Naive thymus-derived CD4-positive, alpha-beta T cell (primary cell): ENCODE measurements at places on chromosomes 2 and 18. TPM values are rescaled to one million over a fixed set of nuclear protein-coding genes. Genes with fewer than 3 reads are reported as not detected.

DNA sequence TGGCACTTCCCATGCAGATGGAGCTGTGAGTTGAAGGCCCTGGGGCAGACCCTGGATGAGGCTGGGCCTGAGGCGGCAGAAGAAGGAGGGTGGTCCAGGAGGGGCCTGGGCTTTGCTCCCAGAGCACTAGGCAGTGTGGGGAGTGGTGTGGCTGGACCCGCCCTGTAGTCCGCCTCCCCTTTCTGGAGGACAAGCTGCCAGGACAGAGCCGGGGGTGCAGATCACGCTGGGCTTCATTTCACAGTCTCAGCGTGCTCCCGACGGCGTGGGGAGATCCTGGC, 49.8 kb downstream of the PTGR3 start:
- no peaks in the 10 kb centered on the region for H3K4me1 ChIP-seq
- no peaks in the 10 kb centered on the region for H3K36me3 ChIP-seq
- H3K4me3 ChIP-seq = no peak overlapping the region
- DNase-seq = no peak
- H3K27me3 ChIP-seq = no peaks in the 10 kb centered on the region
- no peak overlapping the region for H3K27ac ChIP-seq

DNA sequence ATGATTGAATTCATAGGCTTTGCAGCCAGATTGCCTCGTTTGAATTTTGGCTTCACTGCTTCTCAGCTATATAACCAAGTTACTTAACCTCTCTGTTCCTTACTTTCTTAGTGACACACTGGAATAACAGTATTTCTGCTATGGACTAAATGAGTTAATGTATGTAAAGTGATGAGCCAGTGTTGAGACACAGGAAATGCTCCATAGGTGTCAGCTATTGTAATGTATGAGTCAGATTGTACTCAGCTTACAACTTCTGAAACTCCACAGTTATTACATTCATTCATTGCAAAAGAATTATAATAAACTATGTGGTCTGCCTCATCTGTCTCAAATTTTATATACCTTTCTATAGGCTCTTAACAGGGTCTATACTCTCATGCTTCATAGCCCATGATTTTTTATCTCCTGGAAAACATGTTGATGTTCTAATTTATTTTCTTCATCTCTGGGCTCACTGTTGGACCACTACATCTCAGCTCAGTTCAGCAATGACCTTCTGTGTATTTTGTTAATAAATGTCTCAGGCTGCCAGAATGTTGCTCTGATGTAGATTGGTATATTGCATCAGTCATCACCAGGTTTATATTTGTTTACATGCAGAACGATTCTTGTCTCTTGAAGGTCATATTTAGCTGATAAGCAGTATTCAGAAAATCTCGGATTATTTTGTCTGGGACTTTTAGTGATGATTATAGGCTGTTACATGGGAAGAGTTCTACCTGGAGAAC, 76.2 kb downstream of the MAP3K20 start:
- no peak overlapping the region for H3K27ac ChIP-seq
- H3K4me1 ChIP-seq = no peaks in the 10 kb centered on the region
- no peaks in the 10 kb centered on the region for H3K27me3 ChIP-seq
- DNase-seq = no peak

- no peaks in the 10 kb centered on the region for H3K27me3 ChIP-seq
- no peak overlapping the region for H3K27ac ChIP-seq
- H3K36me3 ChIP-seq = no peaks in the 10 kb centered on the region
Observed at GRCh38 chr18:10234281-10234680, 220.2 kb upstream of the APCDD1 start.

GRCh38 chr2:8538531-8538930, 143.3 kb upstream of the ID2 start:
- no peak overlapping the region for H3K27ac ChIP-seq
- no peak overlapping the region for H3K4me3 ChIP-seq
- DNase-seq = no peak
- H3K36me3 ChIP-seq = no peaks in the 10 kb centered on the region

DNA sequence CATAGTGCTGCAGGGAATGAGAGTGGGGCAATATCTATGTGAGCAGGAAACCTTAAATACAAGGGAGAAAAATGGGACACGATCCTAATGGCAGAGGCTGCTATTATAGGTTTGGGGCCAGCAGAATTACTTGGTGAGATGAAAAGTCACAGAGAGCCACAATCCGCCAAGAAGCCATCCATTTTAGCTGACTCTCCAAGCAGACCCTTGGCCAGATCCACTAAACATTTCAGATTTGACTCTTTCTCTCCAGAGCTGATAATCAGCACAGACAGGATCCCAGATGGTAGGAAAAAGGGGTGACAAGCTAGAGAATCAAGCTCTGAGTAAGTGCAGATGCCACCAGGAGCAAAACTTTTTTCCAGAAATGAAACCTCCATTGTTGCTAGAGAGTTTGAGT, 61.5 kb downstream of the MAPK4 start:
- no peak for DNase-seq
- no peaks in the 10 kb centered on the region for H3K36me3 ChIP-seq
- no peak overlapping the region for H3K4me3 ChIP-seq

GRCh38 chr2:221517696-221518151, 54.4 kb downstream of the EPHA4 start:
- H3K36me3 ChIP-seq = no peaks in the 10 kb centered on the region
- H3K4me1 ChIP-seq = peaks cover 46% of the 10 kb centered on the region
- H3K27ac ChIP-seq = peak overlapping the region; percentile 66
- peak overlapping the region; percentile 43 for H3K4me3 ChIP-seq
- no peaks in the 10 kb centered on the region for H3K27me3 ChIP-seq

DNA sequence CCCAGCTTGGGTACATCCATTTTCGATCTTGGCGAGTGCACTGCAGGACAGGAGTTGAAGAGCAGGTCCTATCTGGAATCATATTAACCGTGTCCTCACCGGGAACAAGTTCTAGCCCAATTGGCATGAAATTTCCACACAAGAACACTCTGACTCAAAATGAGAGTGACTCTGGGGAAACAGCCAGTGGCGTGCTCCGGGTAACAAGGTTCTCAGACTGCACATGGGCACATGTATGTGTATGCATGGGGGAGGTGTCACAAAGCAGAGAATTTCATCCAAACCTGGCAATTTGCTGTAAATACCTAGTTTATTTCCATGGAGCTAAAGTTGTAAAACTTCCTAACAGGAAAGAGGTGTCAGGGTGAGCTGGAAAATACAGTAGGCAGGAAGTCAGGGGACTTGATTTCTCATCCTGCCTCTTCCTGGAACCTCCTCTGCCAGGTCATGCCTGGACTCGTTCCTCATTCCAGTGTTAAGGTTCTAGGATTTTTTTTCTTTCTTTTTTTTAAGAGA, 1.7 kb downstream of the TUBB6 start:
- no peak overlapping the region for H3K27ac ChIP-seq
- no peaks in the 10 kb centered on the region for H3K36me3 ChIP-seq
- DNase-seq = no peak
- H3K4me3 ChIP-seq = no peak overlapping the region
- H3K27me3 ChIP-seq = no peaks in the 10 kb centered on the region

DNA sequence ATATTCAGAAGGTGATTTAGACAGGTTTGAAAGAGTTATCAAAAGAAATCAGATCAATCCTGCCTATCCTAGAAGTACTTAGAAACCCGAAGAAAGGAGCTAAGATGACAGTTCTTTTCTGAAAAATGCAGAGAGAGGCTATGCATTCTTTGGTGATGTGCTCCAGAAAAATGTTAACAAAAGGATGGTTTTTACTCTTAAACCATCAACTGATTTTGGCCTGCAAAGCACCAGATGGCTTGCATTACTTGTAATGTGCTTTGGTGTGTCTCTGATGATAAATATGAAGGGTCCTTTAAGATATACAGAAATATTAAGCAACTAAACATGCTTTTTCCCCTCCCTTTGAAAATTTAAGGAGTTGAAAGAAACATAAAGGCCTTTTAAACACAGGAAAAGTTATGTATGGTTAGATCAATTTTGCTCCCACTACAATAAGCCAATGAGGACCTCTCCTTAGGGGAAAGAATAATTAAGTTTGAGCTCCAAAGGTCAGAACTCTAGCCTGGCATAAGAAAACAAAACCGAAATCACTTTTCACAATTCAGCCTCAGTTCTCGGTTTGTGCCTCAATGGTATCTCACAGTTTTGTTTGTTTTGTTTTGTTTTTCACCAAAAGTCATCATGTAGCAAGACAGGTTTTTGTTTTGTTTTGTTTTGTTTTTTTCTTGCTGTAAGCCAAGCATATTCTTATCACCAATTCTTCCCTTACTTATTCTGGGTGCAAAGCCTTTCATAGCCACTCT, 302.4 kb upstream of the NT5C1B start:
- H3K4me3 ChIP-seq = no peak overlapping the region
- no peaks in the 10 kb centered on the region for H3K36me3 ChIP-seq
- H3K27me3 ChIP-seq = no peaks in the 10 kb centered on the region
- no peaks in the 10 kb centered on the region for H3K4me1 ChIP-seq
- H3K27ac ChIP-seq = no peak overlapping the region

- H3K27me3 ChIP-seq = no peaks in the 10 kb centered on the region
- no peaks in the 10 kb centered on the region for H3K4me1 ChIP-seq
- H3K27ac ChIP-seq = no peak overlapping the region
- no peaks in the 10 kb centered on the region for H3K36me3 ChIP-seq
- DNase-seq = no peak
Observed at GRCh38 chr2:233832414-233832813, 21.9 kb downstream of the HJURP start.

DNA sequence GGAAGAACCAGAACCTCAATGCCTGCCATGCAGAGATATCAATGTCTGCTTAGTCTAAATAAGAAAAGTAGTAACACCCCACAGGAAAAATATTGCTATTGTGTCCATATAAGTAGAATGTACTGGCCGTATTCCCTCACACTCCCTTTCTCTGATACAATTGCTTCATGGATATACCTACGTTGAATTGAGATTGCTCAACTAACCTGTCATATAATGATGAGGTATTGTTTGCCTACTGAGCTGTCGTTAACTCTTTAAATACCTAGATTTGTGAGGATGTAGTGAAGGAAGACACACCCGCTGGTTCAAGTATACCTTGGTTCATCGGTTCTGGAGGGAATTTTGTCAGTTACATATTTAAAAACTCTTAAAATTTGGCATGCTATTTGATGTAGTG, 480.7 kb upstream of the TCF4 start:
- DNase-seq = no peak
- no peaks in the 10 kb centered on the region for H3K36me3 ChIP-seq
- H3K27me3 ChIP-seq = no peaks in the 10 kb centered on the region
- no peaks in the 10 kb centered on the region for H3K4me1 ChIP-seq
- H3K4me3 ChIP-seq = no peak overlapping the region

GRCh38 chr2:240887631-240888030, 8.3 kb downstream of the MAB21L4 start:
- no peaks in the 10 kb centered on the region for H3K36me3 ChIP-seq
- no peak overlapping the region for H3K4me3 ChIP-seq
- H3K27ac ChIP-seq = no peak overlapping the region
- no peaks in the 10 kb centered on the region for H3K4me1 ChIP-seq
- H3K27me3 ChIP-seq = no peaks in the 10 kb centered on the region

- no peak for DNase-seq
- no peaks in the 10 kb centered on the region for H3K36me3 ChIP-seq
- no peak overlapping the region for H3K4me3 ChIP-seq
- no peaks in the 10 kb centered on the region for H3K27me3 ChIP-seq
- H3K4me1 ChIP-seq = no peaks in the 10 kb centered on the region
Observed at GRCh38 chr2:230912724-230913123, 12.3 kb downstream of the GPR55 start.

DNA sequence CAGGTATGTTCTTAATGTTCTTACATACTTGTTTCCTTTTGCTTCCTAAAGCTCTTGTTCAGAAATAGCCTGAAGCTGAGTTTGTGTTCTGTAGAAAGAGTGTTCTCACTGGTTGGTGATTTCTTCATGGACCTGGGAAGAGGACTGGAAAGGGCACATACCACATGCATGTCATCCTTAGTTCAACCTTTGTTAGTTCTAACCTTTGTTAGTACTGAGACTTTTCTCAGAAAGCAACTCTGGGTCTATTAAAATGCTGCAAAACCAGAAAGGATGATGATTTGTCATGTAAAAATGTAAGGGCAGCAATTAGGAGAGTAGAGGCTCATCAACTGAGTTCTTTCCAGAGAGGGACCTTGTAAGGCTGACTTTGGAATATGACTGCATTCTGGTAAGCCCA, 2.5 kb upstream of the FAP start:
- H3K27me3 ChIP-seq = no peaks in the 10 kb centered on the region
- no peak overlapping the region for H3K4me3 ChIP-seq
- H3K4me1 ChIP-seq = no peaks in the 10 kb centered on the region
- no peak overlapping the region for H3K27ac ChIP-seq

DNA sequence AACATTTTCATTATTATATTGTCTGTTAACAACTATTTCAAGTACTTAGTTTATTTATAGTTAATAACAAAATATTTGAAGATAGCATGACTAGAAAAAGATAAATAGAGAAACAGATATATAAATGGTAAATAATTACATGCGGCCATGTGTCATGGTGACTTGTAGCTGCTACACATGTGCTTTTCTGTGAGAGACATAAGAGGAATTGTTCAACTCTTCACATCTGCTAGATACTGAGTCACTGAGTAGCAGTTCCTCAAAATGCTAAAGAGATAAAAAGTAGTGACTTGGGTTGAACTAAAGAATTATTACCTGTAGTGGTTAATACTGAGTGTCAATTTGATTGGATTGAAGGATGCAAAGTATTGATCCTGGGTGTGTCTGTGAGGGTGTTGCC, 37.5 kb upstream of the SCN9A start:
- H3K27me3 ChIP-seq = no peaks in the 10 kb centered on the region
- H3K4me3 ChIP-seq = no peak overlapping the region
- no peaks in the 10 kb centered on the region for H3K36me3 ChIP-seq
- no peaks in the 10 kb centered on the region for H3K4me1 ChIP-seq
- no peak for DNase-seq

DNA sequence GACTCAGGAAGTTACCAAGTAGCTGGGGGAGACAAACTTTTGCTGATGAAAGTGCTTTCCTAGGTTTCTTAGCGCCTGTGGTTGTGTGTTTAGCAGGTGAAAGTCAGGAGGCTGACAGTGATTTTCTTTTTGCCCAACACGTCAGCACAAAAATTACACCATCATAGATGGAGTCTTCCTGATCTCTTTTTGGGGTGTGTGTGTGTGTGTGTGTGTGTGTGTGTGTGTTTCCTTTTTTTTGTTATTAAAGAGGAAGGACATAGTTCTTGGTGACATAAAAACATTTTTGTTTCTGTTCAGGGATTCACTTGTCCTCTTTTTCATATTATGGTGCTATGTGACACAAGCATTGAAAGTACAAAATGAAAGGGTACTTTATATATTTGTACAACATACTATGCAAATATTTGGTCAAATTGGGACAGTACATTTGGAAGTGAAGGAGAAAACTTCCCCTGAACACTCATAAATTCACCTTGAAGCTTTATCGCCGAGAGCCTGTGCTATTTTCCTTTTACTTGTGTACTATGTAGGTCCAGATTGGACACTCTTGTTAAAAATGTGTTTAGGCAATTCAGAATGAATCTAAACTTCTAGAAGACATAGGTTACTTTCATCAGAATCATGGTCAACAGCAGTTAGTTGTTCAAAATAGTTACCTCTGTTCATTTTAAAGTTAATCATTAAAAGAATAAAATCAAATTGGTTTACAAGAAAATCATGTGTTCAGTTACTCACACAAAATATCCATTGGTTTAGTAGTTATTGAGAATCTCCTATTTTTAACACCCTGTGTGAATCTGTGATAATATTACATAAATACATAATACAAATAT, 491.9 kb downstream of the IRS1 start:
- H3K4me1 ChIP-seq = no peaks in the 10 kb centered on the region
- no peaks in the 10 kb centered on the region for H3K27me3 ChIP-seq
- no peak overlapping the region for H3K4me3 ChIP-seq
- H3K36me3 ChIP-seq = no peaks in the 10 kb centered on the region

Gene SP110
- total RNA-seq = 108 TPM

Gene TUBB8B
- total RNA-seq = not detected in 2 replicates

Gene ACVR2A
- 12.1 TPM for total RNA-seq

Gene PARD6G
- 0.16 TPM for total RNA-seq

Gene MOGAT1
- total RNA-seq = not detected

Gene SUPT7L
- total RNA-seq = 48.1 TPM

Gene ZNF804A
- 0.69 TPM for total RNA-seq

Gene CIDEA
- total RNA-seq = not detected in 2 replicates
